Neuronal stem cell (in vitro differentiated cells): ENCODE measurements at places on chromosomes 6 and 20.

DNA sequence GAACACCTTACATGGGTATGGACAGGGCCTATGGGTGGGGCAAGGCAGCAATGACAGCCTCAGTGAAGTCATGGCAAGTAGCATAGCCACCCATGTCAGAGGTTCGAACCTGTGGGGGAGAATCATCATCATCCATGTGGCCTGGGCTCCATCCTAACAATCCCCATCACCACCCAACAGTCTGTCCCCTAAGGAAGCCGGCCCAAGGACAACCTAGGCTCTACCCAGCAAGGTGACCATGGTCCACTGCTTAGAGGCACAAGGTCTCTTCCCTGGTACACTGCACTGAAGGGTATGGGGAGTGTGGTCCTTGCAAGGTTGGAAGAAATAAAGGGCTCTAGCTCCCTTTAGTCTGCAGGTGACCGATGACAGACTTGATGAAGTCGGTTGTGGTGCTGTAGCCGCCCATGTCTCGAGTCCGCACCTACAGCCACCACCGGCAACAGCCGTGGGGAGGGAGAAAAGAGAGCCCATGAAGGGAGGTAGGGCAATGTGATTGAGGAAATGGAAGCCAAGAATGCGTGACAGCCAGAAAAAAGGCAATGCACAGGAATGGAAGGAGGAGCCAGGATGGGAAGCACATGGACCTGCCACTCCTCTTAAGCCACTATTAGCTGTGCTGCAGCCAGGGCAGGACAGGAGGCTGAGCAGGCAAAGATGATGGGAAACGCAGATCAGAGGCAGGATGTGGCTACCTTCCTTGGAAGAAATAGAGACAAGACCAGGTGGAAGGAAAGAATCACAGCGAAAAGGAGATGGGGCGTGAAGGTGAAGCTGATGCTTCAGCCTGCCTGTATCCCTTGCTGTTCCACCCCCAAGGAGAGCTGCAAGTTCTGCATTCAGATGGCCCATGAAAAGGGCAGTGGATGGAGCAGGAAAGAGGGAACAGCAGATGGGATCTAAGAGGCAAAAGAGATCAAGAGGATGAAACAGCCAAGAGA is 5.3 kb downstream of the IDH3B start:
- DNase-seq = no peak

DNA sequence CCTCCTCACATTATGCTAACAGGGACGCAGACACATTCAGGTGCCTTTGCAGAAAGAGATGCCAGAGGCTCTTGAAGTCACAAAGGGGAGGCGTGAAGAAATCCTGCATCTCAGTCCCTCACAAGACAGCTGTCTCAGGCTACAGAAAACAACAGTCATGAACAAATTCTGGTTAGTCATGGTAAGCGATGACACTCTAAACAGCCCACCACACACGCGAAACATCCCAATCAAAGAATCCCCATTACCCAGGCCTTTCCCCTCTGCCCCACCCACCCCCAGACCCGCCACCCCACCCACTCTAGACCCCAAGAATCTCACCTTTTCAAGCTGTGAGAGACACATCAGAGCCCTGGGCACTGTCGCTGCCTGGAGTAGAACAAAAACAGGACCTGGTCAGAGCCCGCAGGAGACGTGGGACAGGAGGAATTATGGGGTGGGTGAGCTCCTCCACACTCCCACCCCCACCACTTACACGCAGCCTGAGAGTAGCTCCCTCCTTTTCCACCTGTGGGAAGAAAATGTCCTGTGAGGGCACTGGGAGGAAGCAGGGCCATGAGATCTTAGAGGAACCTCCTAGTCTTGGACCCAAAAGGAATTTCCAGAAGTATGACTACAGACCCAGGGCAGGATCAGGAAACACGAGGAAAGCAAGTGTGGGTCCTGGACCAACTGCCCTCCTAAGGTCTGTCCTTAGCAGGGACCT is 2.7 kb downstream of the HLA-B start:
- no peak for DNase-seq

- DNase-seq = no peak
Observed at GRCh38 chr6:160188773-160189172, 67.2 kb downstream of the SLC22A1 start.

DNA sequence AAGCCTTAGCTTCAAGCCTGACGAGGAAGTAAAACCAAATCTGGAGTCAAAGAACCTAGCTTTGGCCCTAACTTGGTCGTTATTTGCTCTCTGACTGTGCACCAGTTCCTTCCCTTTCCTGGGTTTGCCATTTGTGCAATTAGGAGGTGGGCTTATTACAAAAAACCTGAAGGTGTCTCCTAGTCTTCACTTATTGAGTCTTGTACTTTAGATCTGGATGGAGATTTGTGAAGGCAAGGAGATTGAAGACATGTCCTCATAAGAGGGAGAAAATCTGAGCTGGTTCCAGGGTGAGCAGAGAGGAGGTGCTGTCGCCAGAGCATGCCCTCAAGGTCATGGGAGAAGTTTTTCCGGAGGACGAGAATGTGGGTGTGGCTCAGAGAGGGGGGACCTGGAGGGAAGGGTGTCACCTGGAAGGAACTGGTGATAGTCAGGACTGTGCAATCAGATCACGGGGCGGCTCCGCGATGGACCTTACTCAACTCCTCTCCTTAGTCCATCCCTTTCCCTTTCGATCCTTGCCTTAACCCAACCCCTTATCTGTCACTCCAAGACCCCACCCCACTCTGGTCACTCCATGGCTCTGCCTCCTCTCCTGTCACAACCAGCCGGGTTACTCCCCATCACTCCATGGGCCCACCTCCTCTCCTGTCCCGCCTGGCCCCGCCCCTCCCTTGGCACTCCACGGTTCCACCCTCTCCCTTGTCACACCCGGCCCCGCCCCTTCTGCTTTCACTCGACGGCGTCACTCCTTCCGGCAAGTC is 588 bp upstream of the ACSS2 start:
- DNase-seq = no peak

GRCh38 chr6:69936674-69937363 is 70.5 kb downstream of the COL19A1 start:
- no peak for DNase-seq
